Muscle of leg (tissue), 16 donors: ENCODE measurements at places on chromosomes 4 and X. TPM values are rescaled to one million over a fixed set of nuclear protein-coding genes. Genes with fewer than 3 reads are reported as not detected.

The PPEF2 gene
- 0.04 TPM for total RNA-seq

The FGF13 gene
- total RNA-seq, result 66.8 TPM

The OPN1MW gene
- total RNA-seq, result not detected

The ATOH1 gene
- total RNA-seq, result not detected

The EMD gene
- total RNA-seq, result 8.7 TPM
